Stimulated activated CD4-positive, alpha-beta T cell treated with anti-CD3 and anti-CD28 coated beads, Interleukin-12 subunit alpha, Interleukin-12 subunit beta, amount 100 ng/mL, for 48 hours (primary cell): ENCODE measurements at places on chromosomes 6 and 20.
A peak's percentile ranks its signal among the peaks of the same experiment; 100 is the strongest.

GRCh38 chr6:8110117-8110721 is 7.9 kb upstream of the EEF1E1 start:
- DNase-seq, result no peak

DNA sequence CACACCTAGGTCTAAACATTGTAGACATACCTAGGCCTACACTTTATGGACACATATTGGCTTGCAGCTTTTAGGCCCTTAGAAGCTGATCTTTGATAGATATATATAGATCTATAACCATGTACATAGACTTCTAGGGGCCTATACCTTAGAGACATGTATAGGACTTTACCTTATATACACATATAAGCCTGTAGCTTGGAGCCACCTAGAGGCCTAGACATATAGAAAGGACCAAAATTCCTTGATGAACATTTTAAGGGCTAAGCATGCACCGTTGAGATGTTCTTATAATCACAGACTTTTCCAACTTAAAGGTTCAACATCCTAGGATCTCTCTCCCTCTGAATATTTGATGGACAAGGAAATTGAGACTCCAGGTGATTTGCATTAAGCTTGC is 371.7 kb upstream of the SASH1 start:
- no peak for DNase-seq

DNA sequence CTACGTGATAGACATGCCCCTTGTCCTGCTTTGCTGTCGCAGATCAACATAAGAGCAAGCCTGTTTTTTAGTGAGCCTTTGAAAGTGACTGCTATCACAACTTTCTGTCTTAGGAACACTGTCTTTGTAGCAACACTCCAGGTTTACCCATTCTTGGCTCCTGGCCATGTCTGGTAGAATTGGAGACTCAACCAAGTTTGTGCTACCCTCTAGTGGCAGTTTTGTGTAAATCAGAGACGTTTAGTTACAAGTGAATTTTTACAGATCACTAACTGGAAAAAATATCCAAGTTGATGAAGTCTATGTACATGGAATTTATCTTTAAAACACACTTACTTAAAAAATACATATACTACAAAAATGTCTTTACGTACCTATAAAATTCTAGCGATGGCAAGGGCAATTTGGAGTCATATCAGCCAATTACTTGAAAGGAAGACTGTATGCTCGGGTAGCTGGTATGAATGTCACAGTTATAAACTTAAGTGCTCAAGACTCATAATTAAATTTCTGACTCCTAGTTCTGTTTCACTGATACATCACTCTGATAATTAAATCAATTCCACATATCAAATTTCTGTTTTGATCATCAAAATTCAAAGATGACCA is 101.4 kb downstream of the ADGB start:
- peak; percentile 42 for DNase-seq

DNA sequence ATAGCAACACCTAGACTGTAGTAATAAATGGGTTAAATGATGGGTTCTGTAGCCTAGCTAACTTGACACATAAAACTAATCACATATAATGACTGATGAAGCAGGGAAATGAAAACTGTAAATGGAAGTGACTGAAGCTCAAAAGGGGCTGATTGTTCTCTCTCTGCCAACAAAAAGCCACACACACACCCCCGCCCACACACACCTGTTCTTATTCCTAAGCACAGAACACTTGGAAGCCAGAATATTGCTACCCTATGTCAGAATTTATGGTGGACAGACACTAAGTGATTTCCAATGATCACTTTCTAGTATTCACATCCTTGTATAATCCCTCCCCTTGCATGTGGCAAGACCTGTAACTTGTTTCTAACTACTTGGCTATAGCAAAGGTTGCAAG is 603.5 kb downstream of the UTRN start:
- DNase-seq, result no peak

DNA sequence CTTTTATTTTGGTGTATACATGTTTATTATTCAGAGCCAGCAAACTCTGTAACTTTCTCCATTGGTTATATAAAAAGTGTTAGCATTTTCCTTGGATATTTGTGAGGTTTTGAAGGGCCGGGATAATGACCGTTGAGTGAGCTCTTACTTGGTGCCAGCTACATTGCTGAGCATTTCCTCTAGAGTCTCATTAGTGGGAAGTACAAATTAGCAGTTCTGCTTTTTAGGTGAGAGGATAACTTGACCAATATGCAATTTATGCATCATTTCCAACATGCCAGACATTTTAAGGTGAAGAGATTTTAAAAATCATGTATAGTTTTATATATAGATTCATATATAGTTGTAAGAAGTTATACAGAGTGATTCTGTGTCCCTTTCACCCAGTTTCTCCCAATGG is 84.3 kb downstream of the CARMIL1 start:
- no peak for DNase-seq

DNA sequence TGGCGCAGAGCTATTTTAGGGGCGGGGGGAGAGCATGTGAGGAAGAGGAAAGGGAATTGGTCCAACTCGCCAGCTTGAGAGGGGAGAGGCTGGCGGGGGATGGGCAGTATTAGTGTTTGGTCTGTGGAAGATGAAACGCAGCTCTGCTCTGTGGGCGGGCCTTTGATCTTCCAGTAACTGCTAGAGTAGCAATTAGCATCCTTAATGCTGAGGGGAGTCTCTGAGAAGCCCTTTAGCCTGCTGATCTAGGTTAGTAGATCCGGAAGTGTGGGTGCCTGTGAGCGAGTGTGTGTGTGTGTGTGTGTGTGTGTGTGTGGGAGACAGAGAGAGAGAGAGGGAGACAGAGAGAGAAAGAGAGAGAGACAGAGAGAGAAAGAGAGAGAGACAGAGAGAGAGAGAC is 117.2 kb upstream of the BACH2 start:
- peak; percentile 82 for DNase-seq
